ENCODE measurements at places on chromosomes 3 and 15. TPM values are rescaled to one million over a fixed set of nuclear protein-coding genes. Genes with fewer than 3 reads are reported as not detected.

Gene SLCO2A1
- 4.2 TPM for total RNA-seq

Gene ESYT3
- total RNA-seq = 2.3 TPM

Gene MAGI1
- 94.4 TPM for total RNA-seq

Gene GOLGA6D
- total RNA-seq = 0.16 TPM

Gene PLXNB1
- total RNA-seq = 60.2 TPM

DNA sequence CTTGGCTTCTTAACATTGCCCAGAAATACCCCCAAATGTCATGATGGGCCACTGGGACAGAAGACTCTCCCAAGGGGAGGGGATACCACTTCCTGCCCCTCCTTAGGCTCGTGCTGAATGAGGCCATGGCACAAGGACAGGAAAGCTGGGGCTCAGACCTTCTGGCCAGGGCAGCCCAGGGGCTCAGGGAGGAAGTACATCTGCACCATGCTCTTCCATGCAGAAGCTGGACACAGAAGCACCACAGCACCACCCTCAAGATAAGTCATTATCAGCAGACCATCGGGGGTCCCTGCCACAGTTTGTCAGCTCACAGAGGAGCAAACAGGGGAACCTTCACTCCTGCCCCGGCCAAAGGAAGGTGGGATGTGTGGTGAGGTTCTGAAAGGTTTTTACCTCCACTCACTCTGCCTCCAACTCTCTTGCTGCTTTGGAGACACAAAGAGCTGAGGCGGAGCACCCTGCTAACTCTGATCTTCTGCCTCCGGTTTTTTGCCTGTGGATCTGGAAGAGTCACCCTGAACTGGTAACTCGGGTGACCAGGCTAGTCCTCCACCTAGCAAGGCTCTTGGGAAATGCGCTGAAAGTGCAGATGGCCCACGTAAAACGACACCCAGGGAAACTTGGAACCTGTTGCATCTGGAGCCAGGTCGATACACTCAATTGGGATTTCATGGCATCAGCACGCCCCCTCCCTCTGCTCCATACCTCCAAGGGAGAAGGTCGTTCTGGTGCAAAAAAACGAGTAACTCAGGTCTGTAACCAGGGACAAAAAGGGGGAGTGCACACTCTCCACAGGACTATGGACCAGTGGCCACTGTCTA lies 8.3 kb downstream of the BMF start:
- no peak for DNase-seq

DNA sequence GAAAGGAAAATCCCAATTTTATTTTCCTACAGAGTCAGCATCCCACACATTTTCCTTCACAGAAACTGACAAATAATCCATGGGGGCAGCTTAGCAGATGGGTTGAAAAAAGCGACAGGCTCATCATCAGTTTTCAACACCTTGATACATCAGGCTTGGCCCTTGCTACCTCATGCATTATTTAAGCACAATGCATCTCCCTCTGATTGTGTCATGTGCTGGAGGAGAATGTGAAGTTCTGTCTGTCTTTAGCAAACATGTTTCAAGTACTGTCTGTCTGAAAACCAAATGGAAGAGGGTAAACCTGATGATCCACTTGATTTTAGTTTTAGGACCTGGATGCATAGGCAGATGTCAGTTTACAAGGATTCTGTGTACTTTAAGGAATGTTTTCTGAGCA lies 128.6 kb upstream of the ADAMTS9 start:
- DNase-seq = no peak

DNA sequence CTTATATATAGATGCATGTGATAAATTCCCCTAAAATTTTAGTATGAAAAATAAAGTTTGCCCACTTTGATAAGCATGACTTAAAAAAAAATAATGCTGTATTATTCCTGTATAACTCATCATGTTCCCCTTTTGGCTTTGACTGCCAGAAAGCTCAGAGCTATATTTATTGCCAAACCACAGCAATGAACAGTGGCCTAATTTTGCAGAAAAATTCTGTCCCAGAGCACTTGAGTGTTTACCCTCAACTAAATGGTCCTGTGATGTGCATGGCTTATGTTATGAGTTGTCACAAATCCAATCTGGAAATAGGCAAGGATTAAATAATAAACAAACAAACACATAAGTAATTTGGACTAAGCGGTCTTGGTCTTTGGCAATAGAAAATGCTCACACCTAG lies 276.7 kb downstream of the SLC9A9 start:
- no peak for DNase-seq

- DNase-seq = no peak
These were observed 2.7 kb downstream of the LRIG1 start for GRCh38 chr3:66497985-66498671.

- no peak for DNase-seq
These were observed 7.2 kb downstream of the ARID3B start for GRCh38 chr15:74548241-74548640.

DNA sequence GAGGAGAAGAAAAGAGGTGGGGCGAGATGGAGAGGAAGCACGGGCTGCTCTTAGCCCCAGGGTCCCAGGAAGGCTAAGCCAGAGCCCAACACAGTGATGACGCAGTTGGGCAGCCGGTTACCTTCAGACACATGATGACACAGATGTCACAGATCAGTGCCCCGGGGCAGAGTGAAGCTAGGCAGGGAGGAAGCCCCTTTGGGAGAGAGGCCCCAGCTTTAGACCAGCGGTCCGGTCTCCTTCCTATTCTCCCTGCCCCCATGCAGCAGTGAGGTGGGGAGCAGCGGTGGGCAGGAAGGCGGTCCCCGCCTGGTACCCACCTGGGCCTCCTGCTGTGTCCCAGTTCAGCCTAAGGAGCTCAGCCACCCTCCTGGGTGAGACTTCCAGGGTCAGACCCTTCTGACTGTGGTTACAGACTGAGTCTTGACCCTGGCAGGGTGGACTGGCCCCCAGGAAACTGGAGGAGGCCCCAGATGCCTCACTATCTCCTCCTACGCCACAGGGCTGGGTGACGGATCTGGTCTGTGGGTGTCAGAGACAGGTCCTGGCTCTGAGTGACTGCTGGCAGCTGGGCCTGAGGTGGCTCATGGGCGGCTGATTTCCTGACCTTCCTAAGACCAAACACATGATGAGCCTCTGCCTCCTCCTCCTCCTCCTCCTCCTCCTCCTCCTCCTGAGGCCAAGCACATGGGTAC lies 38.8 kb upstream of the LINGO1 start:
- no peak for DNase-seq

GRCh38 chr3:154952553-154952952 lies 127.6 kb upstream of the MME start:
- no peak for DNase-seq

DNA sequence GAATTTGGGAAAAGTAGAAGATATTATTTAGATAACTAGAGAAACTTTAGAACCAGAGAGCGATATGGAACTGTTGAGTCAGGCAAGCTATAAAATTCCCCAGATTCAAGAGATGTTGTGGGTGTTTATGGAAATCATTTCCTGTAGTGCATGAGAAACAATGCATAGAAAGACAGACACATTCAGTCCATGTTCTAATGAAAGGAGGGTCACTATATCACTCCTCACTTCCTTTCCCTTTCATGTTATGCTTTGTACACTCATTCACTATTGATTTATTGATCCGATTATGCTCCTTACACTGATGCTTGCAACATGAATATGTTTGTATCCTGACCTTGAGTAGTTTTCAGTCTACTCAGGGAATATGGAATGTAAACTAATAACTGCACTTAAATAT lies 1459.9 kb upstream of the ALCAM start:
- DNase-seq = no peak

- DNase-seq = no peak
These were observed 299.2 kb downstream of the ADAMTS17 start for GRCh38 chr15:100042558-100042957.

GRCh38 chr15:76181705-76182107 lies 121.9 kb downstream of the TMEM266 start:
- no peak for DNase-seq

DNA sequence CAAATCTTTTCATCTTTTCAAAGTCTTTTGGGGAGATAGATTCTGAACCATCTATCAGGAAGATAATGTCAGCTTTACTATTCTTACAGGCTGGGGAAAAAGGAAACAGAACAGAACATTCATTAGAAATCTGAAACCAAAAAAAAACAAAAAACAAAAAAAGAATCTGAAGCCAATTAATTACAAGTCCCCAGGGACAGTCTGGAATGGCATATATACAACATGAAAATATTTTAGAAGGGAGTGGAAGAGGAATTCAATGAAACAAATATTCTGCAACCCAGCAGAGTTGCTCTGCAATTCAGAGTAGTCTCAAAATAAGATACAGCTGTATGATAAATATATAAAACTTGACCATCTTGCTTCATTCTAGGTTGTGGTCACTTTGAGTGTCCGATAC lies 41.7 kb upstream of the CAPN7 start:
- no peak for DNase-seq

DNA sequence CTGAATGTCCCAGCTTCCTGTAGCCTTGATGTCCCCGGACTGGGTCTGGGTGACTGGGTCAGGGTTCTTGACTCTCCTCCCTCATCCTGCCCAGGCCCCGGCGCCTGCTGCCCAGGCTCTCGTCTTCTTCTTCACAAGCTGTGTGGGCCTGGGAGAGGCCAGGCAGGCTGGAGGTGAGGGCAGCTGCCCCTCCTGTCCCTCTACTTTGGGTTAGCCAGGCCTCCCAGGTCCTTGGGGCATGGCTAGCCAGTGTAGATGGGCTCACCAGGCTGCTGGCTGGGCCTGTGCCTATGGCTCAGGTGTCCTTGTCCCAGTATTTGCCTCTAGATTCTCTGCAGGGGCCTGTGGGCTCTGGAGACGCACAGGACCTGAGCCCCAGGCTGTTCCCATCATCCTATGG lies 31.8 kb downstream of the TKT start:
- no peak for DNase-seq

GRCh38 chr3:47731061-47731460 lies 50.6 kb downstream of the SMARCC1 start:
- no peak for DNase-seq

DNA sequence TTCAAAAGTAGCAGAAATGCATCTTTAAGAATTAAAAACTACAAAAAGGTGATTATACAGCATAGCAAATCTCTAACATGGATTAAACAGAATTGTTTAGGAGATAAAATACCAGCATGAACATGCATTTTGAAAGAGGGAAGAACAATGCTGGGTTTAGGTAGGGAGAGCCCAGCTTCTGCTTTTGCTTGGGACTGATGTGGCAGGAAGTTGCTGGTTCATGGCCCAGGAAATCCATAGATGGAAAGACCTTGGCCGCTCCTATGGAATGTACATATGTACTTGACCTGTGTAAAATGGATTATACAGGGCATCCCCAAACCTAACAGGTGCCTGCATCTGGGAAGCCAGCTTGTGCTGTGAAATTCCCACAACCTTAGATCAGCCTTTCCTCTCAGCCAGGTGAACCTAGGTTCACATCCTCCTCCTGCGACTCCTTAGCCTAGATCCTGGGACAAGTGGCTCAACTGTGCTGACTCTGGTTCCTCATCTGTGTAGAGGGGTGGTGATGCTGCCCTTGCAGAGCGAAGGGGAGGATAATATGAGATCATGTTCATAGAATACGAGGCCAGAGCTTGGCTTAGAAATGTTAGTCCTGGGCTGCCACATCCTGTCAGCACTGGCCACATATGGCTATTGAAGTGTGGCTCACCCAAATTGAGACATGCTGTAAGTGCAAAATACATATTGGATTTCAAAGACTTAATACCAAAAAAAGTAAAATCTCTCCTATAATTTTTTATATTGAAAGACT lies 47.0 kb upstream of the PLXNA1 start:
- no peak for DNase-seq

DNA sequence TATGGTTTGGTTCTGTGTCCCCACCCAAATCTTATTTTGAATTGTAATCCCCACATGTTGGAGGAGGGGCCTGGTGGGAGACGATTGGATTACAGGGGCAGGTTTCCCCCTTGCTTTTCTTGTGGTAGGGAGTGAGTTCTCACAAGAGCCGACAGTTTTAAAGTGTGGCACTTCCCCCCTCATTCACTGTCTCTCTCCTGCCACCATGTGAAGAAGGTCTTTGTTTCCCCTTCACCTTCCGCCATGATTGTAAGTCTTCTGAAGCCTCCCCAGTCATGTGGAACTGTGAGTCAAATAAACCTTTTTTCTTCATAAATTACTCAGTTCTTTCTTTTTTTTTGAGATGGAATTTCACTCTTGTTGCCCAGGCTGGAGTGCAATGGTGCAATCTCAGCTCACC lies 124.9 kb downstream of the IQCH start:
- DNase-seq = no peak

- no peak for DNase-seq
These were observed 202.3 kb upstream of the PROK2 start for GRCh38 chr3:71987089-71987735.

- DNase-seq = no peak
These were observed 57.8 kb upstream of the KY start for GRCh38 chr3:134708671-134709070.

DNA sequence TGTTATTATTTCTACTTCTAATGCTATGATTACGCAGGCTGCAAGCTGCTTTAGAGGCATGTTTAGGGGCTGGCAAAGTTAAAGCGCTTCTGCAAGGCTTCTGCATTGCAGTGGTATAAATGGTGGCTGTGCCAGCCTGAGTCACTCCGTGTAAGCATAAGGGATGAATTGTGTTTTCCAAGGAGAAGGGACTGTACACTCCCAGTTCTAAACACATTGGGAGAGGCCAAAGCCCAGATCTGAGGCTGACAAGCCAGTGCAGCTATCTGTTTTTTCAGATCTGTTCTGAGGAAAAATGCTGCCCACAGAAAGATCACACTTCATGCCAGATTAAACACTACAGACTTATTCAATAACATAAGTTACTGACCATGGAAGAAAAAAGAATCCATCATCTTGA lies 83.8 kb downstream of the PRICKLE2 start:
- no peak for DNase-seq

- no peak for DNase-seq
These were observed 3.8 kb upstream of the PCOLCE2 start for GRCh38 chr3:142892714-142893113.

- DNase-seq = no peak
These were observed 138.4 kb upstream of the TBL1XR1 start for GRCh38 chr3:177335728-177336127.

DNA sequence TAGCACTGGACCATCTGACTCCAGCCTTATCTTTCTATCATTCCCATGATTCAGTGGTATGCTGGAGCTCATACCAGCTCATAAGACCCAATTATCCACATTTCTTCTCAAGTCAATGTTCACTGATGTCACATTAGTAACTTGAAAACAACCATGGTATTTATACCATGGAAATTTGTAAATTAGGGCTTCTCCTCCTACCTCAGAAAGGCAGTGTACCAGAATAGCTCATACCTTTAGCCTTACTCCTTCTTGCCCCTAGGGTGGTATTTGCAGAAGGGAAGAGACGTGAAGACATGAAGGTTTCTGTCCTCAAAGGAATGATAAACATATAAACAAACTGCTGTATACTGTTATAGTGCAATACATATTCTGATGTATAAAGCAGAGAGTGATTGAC lies 114.2 kb downstream of the NEK11 start:
- DNase-seq = no peak

- DNase-seq = no peak
These were observed 55.4 kb downstream of the EOMES start for GRCh38 chr3:27666708-27667107.

DNA sequence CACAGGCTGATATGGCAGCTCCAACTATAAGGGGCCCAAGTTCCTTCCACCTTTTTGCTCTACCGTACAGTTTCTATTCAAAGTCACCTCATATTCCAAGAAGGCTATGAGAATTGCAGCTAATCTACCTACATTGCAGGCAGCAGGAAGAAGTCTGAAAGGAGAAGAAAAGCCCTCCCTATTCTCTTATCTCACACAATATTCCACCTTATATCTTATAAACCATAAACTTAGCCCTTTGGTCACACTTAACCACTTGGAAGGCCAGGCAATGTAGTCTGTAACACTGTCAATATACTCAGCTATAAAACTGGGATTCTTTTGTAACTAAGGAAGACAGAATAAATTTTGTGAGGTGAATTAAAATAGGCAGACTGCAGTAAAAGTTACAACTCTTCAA lies 54.9 kb downstream of the TBC1D5 start:
- no peak for DNase-seq
